Activated CD4-positive, alpha-beta T cell treated with anti-CD3 and anti-CD28 coated beads, Interleukin-2, amount 10 ng/mL, durations not matched to agents 24 days and 14 days (primary cell): ENCODE measurements at places on chromosomes 3 and 15.

GRCh38 chr3:149783576-149783975, 8.8 kb downstream of the ANKUB1 start:
- DNase-seq: no peak

DNA sequence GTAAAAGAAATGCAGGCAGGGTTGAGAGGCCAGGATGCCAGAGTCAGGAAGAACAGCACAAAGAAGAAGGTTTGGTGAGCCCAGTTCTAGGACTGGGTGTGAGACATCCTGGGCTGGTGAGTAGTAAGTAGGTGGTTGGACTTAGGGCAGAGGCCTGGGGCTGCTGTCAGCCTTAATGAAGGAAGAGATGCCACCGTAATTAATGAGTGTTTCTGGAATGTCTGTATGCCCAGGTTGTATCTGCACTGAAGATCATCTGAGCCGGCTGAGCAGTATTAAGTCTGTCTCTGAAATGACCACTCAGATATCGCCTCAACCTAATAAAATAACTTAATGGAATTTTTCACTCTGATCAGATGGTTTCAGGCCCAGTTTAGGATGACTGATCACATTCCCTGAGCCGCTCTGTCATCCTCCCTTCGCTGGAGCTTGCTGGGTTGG, 532.9 kb upstream of the IL12A start:
- no peak for DNase-seq

- DNase-seq: no peak
These were observed 45.2 kb upstream of the ABI3BP start for GRCh38 chr3:101038393-101038792.

DNA sequence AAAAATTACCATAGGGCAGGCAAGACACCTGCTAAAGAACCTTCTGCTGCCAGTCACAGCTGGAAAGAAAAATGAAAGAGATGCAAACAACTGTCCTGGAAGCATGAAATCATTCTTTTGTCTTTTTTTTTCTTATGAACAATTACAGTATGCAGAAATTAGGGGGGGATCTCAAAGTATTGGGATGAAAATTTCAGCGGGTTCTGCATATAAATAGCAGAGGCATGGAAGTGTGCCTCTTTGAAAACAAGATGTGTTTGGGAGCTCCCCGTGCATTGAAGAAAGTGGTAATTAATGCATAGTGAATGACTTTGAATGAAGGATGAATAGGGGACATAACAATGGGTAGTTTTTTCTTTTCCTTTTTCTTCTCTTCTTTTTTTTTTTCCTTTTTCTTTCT, 431.2 kb downstream of the SOX2 start:
- DNase-seq: no peak

DNA sequence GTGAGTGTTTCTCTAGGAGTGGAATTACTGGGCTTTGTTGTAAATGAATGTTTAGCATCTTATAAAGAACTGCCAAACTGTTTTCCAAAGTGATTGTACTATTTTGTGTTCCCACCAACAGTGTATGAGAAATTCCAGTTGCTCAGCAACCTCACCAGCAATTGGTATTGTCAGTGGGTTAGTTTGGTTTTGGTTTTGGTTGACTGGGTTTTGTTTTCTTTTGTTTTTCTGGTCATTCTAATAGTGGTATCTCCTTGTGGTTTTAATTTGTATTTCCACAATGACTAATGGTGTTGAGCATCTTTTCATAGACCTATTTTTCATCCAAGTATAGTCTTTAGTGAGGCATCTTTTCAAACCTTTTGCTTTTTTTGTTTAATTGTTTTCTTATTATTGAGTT, 27.1 kb downstream of the FILIP1L start:
- DNase-seq: peak; percentile 69

- no peak for DNase-seq
These were observed 74.9 kb upstream of the NDN start for GRCh38 chr15:23762026-23762425.

DNA sequence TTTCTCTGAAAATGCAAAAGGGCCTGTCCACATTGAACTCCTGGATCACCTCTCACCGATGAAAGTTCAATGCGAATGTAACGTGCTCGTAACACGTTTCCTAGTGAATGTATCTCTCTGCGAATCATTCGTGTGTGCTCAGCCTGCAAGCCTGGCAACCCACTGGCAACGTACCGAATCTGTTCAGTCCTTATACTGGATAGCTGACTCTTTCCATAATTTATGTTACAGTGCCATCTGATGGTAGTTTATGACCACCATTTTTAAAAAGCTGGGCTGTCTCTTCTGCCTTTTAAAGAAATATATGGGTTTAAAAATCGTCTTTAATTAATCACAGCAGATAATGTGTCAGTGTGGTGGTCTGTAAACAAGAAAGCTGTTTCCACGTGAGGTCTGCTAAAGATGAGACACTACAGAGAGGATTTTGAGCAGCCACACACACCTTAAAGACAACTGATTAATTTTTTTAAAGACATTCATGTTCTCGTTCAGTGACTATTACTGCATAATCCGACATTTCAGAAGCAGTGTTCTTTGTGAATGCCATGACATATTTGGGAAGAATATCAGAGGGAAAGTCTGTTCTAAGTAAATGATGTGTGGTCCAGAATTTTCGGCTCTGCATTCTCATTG, 69.4 kb upstream of the FOXP1 start:
- peak; percentile 59 for DNase-seq

- DNase-seq: no peak
These were observed 40.2 kb downstream of the SUMF1 start for GRCh38 chr3:4426782-4427344.

DNA sequence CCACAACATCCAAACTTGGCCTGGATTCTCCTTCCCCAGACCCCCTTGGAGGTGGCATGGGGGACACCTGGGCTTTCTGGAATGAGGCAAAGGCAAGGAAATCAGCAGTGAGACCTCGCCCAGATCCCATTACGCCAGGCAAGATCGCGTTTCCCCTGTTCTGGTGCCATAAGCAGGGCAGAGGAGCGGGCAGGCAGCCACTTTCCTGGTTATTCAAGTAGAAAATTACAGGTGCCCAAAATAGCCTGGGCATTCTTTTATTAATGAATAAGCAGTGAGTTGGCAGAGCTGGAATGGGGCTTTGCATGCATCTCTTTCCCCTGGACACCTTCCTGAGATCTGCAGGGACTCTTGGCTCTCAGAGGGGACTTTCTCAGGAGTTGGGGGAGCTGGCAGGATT, 31.5 kb upstream of the FAM107A start:
- no peak for DNase-seq

GRCh38 chr3:165895919-165896318, 58.7 kb upstream of the BCHE start:
- no peak for DNase-seq
